ENCODE measurements at places on chromosomes 3 and 15.

GRCh38 chr15:80061582-80061981 is 2.1 kb downstream of the ZFAND6 start:
- DNase-seq = no peak

DNA sequence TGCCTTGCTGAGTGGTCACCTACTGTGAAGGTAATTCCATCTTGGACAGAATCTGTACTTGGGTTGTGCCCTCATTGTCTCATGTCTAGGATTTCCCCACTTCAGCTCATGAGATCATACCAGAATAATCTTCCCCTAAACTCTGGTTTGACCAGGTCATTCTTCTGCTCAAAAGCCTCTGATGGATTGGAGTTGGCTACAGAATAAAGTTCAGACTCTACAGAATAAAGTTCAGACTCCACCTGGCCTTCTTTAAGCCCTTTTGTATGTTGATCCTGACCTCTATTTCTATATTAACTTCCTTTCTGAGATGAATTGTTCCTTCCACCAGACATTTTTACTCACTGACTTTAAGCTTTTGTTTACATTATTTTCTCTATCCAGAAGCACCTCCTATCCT is 6.4 kb upstream of the GLCE start:
- DNase-seq = no peak

DNA sequence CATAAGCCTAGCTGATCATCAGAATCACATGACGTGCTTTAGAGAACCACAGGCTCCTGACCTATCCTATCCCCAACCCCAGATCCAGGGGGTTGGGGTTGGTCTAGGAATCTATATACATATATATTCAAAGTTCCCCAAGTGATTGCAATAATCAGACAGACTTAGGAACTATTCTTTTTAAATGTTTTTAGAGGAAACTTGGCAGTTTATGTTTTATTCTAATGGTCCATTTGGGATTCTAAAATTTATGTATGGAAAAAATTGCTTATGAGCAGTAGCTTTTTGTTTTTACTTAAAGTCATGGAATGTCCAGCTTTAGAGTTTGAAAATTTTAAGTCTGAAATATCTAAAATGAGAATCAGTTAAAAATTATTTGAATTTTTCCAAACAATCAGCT is 22.1 kb downstream of the MFN1 start:
- DNase-seq = no peak

- DNase-seq = no peak
Observed at GRCh38 chr15:97840501-97840900, 120.0 kb upstream of the ARRDC4 start.

- no peak for DNase-seq
Observed at GRCh38 chr3:119695480-119695879, 7.3 kb upstream of the CFAP91 start.

DNA sequence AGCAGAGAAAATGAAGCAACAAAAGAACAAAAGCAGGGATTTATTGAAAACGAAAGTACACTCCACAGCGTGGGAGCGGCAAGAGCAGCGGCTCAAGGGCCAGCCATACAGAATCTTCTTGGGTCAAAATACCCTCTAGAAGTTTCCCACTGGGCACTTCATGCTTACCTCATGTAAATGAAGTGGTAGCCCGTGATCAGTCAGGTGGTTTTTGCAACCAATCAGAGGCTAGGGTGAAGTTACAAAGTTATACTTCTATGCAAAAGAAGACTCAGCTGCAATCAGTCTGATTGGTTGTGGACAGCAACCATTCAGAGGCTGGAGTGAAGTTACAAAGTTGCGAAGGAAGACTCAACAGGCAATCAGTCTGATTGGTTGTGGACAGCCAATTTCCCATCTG is 37.8 kb upstream of the TRH start:
- DNase-seq = peak; percentile 53

DNA sequence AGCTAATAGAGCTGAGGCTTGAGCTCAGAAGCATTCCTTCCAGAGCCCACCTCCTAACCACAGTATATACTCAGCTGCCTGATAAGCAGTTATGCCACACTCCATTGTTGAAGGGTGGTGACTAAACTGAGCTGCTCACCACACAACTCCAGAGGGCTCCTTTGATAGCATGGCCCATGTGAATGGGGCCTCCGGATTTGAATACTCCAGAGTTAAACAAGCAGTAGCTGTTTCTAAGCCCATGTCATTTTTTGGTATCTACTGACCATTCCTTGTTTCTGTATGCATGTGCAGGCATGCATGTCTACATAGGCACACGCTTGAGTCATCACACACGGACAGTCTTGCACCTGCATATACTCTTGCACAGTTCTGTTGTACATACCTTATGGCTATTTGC is 28.9 kb downstream of the IGSF10 start:
- peak; percentile 38 for DNase-seq

GRCh38 chr3:57026944-57027343 is 33.5 kb upstream of the SPATA12 start:
- DNase-seq = no peak

All from foreskin melanocyte (primary cell).